ENCODE measurements at places on chromosomes 1 and 21. TPM values are rescaled to one million over a fixed set of nuclear protein-coding genes. Genes with fewer than 3 reads are reported as not detected.

DNA sequence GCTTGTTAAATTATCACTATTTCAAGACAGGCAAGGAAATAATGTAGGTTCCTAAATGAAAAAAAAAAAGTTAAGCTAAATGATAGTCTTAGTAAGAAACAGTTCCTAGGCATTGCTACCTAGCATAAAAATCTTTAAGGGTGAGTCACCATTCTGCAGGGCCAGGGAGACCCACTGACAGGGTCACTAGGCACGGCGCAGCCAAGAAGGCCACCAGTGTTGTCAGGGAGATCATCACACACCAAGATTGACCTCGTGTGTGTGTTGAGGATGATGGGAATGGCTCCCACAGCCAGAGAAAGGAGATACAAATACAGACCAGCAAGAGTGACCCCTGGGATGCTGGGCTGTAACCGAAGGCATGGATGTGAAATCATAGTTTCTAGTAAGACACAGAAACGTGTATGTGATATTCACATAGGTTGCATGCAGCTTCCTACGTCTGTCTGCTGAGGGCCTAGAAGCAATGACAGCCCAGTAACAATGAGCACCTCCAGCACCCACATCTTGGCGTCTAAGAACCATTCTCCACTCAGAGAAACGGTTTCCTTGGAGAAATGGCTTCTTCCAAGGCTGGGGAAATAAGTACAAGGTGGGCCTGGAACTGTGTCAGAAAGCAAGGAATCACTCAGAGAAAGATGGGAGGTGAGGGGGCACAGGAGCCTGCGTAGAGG is 29.1 kb downstream of the RIPK4 start:
- DNase-seq, result no peak

Gene PTPN22
- 0.44 TPM for total RNA-seq

DNA sequence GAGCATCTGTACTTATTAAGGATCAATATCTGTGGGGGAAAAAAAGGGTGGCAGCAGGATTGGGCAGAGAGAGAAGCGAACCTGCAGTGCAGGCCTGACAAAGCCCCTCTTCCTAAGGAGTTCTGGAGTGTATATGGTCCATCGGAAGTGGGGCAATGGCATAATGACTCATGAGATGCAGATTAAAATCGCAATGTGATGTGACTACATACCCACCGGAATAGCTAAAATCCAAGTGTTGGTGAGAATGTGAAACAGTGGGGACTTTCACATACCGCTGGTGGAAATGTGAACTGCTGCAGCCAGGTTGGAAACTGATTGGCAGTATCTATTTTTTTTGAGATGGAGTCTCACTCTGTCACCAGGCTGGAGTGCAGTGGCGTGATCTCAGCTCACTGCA is 8.2 kb upstream of the CREG1 start:
- no peak for DNase-seq

DNA sequence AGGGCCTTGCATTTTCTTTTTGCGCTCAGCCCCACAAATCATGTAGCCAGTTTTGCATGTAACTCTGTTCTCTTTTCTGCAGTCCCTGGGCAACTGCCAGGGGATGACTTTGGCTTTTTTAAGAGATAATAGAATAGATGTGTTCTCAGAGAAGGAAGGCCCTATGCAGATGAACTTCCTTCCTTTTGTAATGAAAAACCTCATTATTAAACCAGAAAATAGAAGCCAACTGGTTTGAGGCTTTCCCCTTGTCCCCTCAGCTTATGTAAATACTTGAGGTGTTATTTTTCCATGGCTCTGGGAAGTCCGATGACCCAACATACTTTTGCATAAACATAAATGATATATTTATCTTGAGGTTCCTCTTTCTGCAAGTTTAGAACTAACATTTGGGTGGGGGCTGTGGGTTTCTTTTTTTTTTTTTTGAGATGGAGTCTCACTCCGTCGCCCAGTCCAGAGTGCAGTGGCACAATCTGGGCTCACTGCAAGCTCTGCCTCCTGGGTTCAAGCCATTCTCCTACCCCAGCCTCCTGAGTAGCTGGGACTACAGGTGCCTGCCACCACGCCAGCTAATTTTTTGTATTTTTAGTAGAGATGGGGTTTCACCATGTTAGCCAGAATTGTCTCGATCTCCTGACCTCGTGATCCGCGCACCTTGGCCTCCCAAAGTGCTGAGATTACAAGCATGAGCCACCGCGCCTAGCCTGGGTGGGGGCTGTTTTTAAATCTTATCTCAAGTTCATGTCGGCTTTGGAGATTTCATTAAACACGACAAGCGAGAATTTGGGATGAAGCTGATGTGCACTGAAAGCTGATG is 14.4 kb upstream of the FCRL5 start:
- DNase-seq, result no peak

GRCh38 chr1:171195767-171196166 is 10.7 kb downstream of the FMO2 start:
- DNase-seq, result no peak

- DNase-seq, result no peak
Measured at GRCh38 chr1:162859191-162859590, 1.8 kb downstream of the CCDC190 start.

DNA sequence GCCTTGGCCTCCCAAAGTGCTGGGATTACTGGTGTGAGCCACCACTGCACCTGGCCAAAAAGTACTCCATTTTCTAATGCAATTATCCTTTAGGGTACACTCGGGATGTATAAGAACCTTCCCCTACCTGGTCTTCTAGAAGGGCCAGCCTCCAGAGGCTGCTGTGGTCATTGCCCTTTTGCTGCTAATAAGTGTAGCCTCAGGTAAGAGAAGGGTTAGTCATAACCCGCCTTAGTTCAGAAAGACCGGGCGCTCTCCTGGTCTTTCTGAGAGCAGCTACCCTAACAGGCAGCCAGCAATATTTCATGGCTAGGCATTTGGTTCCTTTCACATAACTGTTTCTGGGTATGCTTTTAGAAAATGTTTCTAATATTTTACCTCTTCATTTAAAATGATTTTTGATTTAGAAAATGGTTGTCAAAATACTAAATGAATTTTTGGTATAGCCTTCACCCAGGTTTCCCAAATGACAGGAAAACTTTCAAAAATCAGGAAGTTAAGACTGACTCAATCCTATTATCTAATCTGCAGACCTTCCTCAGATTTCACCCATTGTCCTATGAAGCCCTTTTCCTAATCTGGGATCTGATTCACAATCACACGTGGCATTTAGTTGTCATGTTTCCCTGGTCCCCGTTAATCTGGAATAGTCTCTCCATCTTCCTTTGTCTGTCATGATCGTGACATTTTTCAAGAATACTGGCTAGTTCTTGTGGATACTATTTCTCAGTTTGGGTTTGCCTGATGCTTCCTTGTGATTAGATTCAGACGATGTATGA is 479.0 kb downstream of the SIPA1L2 start:
- no peak for DNase-seq

Gene FCN3
- total RNA-seq, result 27.3 TPM

DNA sequence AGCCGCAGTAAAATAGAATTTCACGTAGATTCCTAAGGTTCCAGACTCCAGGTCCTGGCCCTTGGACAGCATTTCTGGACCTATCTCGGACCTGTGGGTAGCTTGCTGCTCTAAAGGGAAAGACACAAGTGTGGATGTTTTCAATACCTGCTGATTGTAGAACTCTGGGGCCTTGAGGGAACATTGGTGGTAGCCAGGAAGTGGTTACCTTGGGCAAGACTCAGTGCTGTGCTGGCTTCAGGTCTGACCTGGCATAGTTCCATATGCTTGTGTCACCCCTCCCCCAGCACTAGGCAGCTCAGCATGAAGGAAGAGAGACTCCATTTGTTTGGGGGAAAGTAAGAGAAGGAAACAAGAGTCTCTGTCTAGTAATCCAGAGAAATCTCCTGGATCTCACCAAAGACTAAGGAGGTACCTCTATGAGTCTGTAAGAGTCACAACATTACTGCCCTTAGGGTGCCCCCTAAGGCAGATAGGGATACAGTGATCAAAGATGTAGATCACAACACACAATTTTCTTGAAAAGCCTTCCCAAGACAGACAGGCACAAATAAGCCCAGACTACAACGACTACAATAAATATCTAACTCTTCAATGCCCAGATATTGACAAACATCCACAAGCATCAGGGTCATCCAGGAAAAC is 398.8 kb downstream of the TGFB2 start:
- no peak for DNase-seq

Gene ZBTB8A
- 3.4 TPM for total RNA-seq

Gene TSPAN2
- 5.3 TPM for total RNA-seq

GRCh38 chr1:20298626-20299025 is 8.0 kb downstream of the VWA5B1 start:
- DNase-seq, result no peak

DNA sequence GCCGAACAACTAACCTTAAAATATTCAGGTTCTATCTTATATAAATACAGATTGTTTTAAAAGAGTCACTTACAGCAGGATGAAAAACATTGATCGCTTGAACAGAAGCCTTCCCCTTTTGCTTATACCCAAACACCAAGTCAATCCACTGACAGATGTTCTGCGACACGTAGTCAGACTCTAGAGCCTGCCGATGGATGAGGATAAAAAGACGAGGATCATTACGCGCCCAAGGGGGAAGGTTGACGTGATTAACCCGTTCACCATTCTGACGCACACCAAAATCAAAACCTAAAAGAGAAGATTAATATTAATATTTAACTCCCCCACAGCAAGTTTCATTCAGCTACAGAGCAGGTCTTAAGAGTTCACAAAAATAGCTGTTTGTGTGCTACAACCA is 59.4 kb upstream of the GNG4 start:
- no peak for DNase-seq

GRCh38 chr1:115828101-115829022 is 12.6 kb downstream of the NHLH2 start:
- DNase-seq, result no peak

DNA sequence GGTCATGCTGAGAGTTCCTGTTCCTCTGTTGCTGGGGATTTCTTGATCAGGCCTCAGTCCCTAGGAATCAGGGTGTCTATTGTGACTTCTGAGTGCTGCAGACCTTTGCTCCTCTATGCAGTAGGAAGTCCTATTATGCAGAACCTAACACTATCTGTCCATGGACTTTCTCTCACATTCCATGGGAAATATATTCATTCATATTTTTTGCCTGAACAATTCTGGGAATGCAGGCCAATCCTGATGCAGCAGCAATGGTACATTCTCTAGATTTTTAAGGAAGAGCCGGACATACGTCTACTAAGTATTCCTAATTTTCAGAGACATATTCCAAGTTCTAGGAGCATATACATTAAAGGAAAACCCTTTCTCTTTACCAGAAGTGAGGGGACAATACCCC is 61.1 kb upstream of the C1orf87 start:
- DNase-seq, result no peak

Gene OR2T33
- not detected for total RNA-seq

Gene SPRR2D
- not detected for total RNA-seq

DNA sequence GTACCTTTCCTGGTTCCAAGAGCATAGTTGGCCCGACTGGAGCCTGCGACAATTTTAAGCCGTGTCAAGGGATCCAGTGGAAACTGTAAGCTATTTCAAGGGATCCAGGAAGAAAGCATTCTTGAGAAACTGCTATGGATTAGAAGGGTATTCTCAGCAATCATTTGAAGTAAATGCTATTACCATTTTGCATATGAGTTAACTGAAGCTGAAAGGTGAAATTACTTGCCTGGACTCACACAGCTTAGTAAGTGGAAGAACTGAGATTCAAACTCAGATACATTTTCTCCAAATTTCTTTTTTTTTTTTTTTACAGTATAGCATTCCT is 589 bp downstream of the ZNF684 start:
- DNase-seq, result no peak

Gene OR2L13
- not detected for total RNA-seq

Gene ALX3
- total RNA-seq, result not detected

GRCh38 chr1:111821121-111821745 is 65.5 kb downstream of the DDX20 start:
- DNase-seq, result no peak

Gene DCST1
- total RNA-seq, result not detected

Gene MIXL1
- total RNA-seq, result not detected

DNA sequence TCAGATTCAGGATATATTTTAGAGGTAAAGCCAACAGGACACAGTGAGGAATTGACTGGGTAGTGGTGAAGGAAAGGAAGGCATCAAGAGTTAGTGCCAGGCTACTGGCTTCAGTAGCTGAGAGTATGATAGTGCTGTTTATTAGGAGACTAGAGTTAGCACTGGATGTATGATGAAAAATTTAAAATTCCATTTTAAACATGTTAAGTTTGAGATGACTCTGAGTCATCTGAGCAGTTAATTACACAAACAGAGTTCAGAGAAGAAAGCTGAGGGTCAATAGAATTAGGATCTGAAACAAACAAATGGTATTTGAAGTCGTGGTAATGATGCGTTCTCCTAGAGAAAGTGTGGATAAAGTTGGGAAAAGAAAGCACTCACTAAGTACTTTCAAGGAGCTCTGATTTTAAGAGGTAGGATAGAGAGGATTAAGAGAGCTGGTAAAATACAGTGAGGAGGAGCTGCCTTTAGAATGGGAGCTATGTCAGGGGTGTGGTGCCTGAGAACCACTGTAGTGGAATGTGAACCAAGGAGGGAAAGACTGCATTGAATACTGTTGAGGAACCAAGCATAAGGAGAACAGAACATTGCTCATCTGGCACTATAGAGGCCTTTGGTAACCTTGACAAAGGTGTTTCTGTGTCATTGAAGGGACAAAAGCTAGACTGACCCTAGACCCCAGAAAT is 21.7 kb upstream of the SHCBP1L start:
- no peak for DNase-seq

Gene OR2T35
- not detected for total RNA-seq

GRCh38 chr1:59556398-59556797 is 258.4 kb upstream of the HOOK1 start:
- DNase-seq, result no peak

Gene OSCP1
- 7.1 TPM for total RNA-seq

DNA sequence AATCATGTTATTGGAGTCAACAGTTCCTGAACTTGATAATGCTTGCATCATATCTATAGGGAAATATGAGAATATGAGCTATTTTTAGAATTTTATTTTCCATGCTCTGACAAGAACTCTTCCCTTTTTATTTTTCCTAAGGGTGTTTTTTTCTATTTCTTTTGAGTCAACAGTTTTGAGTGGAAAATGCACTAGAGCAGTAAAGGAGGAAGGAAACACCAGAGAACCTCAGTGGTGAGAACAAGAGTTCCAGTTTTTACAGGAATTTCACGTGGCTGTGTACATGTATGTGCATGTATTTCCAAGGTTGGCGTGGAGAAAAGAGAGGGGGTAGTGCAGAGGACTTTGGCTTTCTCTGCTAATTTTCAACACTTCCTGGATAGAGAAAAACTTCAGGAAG is 63.6 kb upstream of the TNFSF18 start:
- no peak for DNase-seq

Data from left ventricle myocardium inferior (tissue), 1 donor.